ENCODE measurements at places on chromosomes 12 and 14.

- no peak overlapping the region for H3K27ac ChIP-seq
- H3K4me1 ChIP-seq = no peaks in the 10 kb centered on the region
- DNase-seq = no peak
- H3K4me3 ChIP-seq = no peak overlapping the region
- no peaks in the 10 kb centered on the region for H3K36me3 ChIP-seq
Measured at GRCh38 chr14:97178781-97179180, 381.6 kb downstream of the VRK1 start.

DNA sequence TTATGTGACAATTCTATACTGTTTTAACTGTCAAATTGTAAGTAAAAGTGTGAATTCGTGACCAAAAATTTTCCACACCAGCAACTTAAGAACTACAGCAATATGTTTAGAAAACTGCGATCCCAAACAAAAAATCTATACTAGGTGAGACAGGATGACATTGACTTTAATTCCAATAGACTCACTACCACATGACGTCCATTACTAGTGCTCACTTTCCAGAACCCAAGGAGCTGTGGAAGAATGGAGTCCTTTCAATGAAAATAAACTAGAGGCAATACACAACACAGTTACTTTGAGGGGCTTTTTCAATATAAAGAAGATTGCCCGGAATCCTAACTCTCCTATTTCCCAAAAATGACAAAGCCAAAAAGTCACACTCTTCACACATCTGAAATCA lies 1.4 kb downstream of the EPS8 start:
- H3K4me1 ChIP-seq = no peaks in the 10 kb centered on the region
- no peak overlapping the region for H3K27ac ChIP-seq
- peak overlapping the region; percentile 82 for H3K4me3 ChIP-seq
- DNase-seq = no peak
- H3K36me3 ChIP-seq = no peaks in the 10 kb centered on the region

- no peaks in the 10 kb centered on the region for H3K4me1 ChIP-seq
- no peak overlapping the region for H3K4me3 ChIP-seq
- no peaks in the 10 kb centered on the region for H3K36me3 ChIP-seq
- no peak for DNase-seq
- H3K27ac ChIP-seq = no peak overlapping the region
Measured at GRCh38 chr14:38042322-38042721, 165.4 kb upstream of the SSTR1 start.

- H3K4me1 ChIP-seq = no peaks in the 10 kb centered on the region
- no peak overlapping the region for H3K27ac ChIP-seq
- no peaks in the 10 kb centered on the region for H3K36me3 ChIP-seq
- no peak for DNase-seq
Measured at GRCh38 chr14:25588751-25589150, 538.8 kb upstream of the STXBP6 start.

GRCh38 chr14:63854330-63854729 lies 1.5 kb downstream of the SYNE2 start:
- H3K4me3 ChIP-seq = peak overlapping the region; percentile 76
- DNase-seq = no peak
- H3K27me3 ChIP-seq = no peaks in the 10 kb centered on the region
- peak overlapping the region; percentile 71 for H3K27ac ChIP-seq

DNA sequence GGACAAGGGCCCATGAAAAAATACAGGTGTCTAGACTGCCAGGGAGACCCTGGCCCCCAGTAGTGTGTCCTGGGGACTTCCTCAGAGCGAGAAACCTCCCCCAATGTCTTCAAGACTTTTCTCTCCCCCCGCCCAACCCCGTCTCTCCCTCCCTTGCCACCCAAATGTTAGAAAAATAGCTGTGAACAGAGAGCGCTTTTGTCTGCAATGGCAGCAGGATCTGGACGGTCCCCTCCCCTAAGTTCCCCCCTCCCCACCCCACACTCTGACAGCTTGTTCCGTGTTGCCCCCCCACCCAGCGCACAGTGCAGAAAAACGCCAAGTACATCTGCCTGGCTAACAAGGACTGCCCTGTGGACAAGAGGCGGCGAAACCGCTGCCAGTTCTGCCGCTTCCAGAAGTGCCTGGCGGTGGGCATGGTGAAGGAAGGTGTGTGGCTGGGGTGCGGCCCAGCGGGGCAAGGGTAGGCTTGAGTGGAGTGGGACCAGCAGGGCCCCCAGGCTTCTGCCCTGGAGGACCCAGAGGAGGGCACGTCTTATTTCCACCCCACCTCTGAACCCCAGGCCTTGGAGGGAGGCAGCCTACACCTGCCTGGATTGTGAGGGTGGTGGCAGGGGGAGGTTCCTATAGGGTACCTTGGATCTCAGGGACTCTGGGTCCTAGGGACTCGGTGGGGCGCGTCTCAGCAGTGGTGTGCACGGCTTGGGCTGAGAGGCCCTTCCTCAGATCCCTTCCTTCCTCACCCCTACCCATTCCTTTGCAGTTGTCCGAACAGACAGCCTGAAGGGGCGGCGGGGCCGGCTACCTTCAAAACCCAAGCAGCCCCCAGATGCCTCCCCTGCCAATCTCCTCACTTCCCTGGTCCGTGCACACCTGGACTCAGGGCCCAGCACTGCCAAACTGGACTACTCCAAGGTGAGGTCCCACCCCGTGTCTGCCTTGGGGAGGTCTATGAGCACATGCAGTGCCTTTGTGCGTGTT lies 4.8 kb downstream of the NR4A1 start:
- peaks cover 13% of the 10 kb centered on the region for H3K4me1 ChIP-seq
- no peak overlapping the region for H3K27ac ChIP-seq
- no peaks in the 10 kb centered on the region for H3K27me3 ChIP-seq

GRCh38 chr12:91846466-91847055 lies 299.1 kb downstream of the BTG1 start:
- H3K27me3 ChIP-seq = no peaks in the 10 kb centered on the region
- H3K4me1 ChIP-seq = no peaks in the 10 kb centered on the region
- no peak overlapping the region for H3K27ac ChIP-seq
- H3K36me3 ChIP-seq = no peaks in the 10 kb centered on the region
- DNase-seq = no peak

GRCh38 chr12:5264006-5264405 lies 167.9 kb upstream of the NTF3 start:
- H3K4me3 ChIP-seq = no peak overlapping the region
- H3K36me3 ChIP-seq = no peaks in the 10 kb centered on the region
- DNase-seq = no peak
- no peaks in the 10 kb centered on the region for H3K27me3 ChIP-seq
- no peaks in the 10 kb centered on the region for H3K4me1 ChIP-seq

DNA sequence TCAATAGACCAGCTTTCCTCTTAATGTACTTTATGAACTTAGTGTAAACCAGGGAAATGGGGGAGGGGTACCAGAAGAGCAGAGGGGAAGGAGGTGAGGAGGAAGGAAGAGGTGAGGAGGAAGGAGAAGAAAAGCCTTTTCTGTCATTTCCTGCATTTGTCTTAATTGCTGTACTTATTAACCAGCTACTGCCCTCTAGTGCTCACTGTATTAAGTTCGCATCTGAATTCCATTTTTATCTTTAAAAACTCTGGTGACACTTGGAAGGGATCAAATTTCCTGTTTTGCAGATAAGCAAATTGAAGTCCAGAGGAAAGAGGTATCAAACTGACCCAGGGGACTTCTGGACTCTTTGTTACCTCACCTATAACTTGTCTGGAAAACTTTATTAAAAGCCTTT lies 22.2 kb downstream of the MANSC1 start:
- H3K27ac ChIP-seq = no peak overlapping the region
- DNase-seq = no peak
- H3K4me3 ChIP-seq = no peak overlapping the region

DNA sequence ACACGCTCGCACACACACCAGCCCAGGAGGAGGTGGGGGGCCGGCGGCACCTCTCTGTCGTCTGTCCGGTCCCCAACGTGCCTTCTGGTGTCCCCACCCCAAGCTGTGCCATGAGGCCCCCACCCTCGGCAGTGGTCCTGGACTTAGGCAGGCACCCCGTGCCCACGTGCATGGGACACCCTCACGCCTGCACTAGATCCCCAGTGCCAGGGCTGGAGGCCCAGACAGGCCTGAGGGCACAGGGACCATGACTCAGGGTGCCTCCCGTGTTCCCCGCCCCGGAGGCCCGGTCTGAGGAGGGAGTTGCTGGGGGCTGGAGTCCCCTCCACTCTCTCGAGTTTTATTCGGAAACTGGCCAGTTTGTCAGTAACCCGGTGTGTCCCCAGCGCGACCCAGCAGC lies 38.8 kb downstream of the LRCOL1 start:
- H3K27ac ChIP-seq = no peak overlapping the region
- no peaks in the 10 kb centered on the region for H3K4me1 ChIP-seq
- H3K36me3 ChIP-seq = peaks cover 24% of the 10 kb centered on the region
- no peaks in the 10 kb centered on the region for H3K27me3 ChIP-seq

DNA sequence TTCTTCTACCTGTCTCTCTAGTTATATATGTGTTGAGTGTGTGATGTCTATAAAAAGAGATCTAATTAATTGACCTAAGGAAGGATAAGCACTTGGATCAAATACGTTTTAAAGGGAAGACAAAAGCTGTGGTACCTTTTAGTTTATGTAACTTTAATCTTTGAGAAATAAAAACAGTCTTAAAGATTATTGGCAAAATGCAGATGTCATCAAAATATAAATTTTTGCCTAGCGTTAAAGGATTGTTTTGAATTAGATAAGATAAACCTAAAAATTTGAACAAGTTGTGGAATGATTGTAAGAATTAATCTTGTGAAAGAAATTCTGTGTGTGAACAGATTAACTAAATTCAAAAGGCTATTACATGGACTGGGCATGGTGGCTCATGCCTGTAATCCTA lies 42.9 kb downstream of the C12orf56 start:
- H3K4me1 ChIP-seq = no peaks in the 10 kb centered on the region
- no peak overlapping the region for H3K4me3 ChIP-seq
- DNase-seq = no peak
- H3K36me3 ChIP-seq = no peaks in the 10 kb centered on the region
- H3K27me3 ChIP-seq = no peaks in the 10 kb centered on the region

DNA sequence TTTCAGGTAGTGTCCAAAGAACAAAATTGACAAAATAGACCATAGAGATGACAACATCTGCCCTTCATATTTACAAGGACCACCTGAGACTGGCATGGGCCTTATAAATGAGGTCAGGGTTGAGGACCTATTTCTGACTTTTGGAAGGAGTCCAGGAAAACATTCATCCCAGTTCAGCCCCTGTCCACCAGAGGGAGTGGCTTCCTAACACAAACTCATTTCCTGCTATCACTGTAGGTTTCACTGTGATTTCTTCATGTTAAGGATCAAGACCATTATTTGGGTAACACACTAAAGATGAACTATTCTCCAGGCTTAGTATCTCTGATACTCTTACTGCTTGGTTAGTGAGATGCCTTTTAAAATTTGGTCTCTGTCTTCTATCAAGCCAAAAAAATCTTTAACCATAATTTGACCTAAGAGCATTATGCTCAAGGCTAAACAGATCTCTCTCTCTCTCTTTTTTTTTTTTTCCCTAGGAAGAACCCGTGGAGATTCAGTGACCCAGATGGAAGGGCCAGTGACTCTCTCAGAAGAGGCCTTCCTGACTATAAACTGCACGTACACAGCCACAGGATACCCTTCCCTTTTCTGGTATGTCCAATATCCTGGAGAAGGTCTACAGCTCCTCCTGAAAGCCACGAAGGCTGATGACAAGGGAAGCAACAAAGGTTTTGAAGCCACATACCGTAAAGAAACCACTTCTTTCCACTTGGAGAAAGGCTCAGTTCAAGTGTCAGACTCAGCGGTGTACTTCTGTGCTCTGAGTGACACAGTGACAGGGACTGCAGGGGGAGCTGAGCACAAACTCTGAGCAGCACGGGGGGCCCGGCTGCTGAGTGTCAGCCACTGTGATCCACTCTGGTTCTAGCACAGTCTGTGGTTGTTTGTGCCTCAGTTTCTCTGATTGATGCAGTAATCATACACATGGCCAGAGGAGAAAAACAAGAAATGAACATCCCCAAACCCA lies 267.6 kb upstream of the OR4E1 start:
- peak; percentile 14 for DNase-seq
- H3K4me1 ChIP-seq = no peaks in the 10 kb centered on the region

DNA sequence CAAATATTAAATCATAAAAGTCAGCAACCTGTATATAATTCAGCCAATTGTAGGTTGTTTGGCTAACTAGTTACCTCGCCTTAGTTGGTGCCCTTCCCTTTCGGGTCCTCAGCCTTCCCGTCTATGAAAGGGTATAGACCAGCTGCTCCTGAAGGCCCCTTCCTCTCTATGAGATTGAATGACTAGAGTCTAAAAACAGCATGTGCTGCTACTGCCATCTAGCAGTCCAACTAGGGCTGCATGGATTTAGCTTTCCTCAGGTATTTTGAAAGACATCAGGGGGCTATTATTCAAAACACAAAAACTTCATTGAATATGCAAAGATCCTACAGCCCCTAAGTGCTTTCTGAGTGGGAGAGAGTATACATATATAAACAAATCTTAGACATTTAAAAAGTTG lies 37.0 kb upstream of the TMEM263 start:
- H3K36me3 ChIP-seq = no peaks in the 10 kb centered on the region
- DNase-seq = no peak
- H3K27me3 ChIP-seq = no peaks in the 10 kb centered on the region
- no peak overlapping the region for H3K4me3 ChIP-seq
- no peak overlapping the region for H3K27ac ChIP-seq

- no peaks in the 10 kb centered on the region for H3K27me3 ChIP-seq
- H3K4me3 ChIP-seq = no peak overlapping the region
- H3K4me1 ChIP-seq = no peaks in the 10 kb centered on the region
- DNase-seq = no peak
- H3K27ac ChIP-seq = no peak overlapping the region
Measured at GRCh38 chr12:2248901-2249381, 196.2 kb downstream of the CACNA1C start.

- DNase-seq = no peak
- no peak overlapping the region for H3K4me3 ChIP-seq
- H3K4me1 ChIP-seq = no peaks in the 10 kb centered on the region
- H3K27me3 ChIP-seq = no peaks in the 10 kb centered on the region
- no peak overlapping the region for H3K27ac ChIP-seq
- H3K36me3 ChIP-seq = peaks cover 23% of the 10 kb centered on the region
Measured at GRCh38 chr12:22682663-22683062, 57.7 kb downstream of the ETNK1 start.

DNA sequence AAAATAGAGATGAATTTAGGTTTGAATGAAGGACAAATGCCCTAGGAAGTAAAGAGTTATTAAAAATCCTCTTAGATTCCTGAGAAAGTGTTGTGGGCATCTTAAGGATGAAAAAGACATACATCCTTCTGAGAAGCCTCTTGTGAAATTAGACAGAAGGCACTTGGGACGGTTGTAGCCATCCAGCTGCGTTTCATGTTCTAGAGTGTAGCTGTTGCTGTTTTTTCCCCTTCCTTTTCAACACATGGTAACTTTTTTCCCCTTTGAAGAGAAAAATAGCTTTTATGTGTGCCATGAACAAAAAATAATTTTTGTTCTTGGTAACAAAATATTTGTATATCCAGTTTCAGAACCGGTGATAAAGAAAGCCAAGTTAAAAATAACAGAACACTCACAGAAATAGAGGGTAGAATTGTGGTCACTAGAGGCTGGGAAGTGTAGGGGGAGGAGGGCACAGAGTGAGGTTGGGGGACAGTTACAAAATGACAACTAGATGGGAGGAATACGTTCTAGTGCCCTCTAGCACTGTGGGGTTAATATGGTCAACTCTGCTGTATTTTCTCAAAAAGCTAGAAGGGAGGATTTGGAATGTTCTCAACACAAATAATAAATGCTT lies 58.4 kb downstream of the PTHLH start:
- no peaks in the 10 kb centered on the region for H3K27me3 ChIP-seq
- no peaks in the 10 kb centered on the region for H3K36me3 ChIP-seq
- DNase-seq = no peak
- no peaks in the 10 kb centered on the region for H3K4me1 ChIP-seq
- no peak overlapping the region for H3K27ac ChIP-seq

All from effector memory CD4-positive, alpha-beta T cell (primary cell).